ENCODE measurements at places on chromosomes 11 and 22.

DNA sequence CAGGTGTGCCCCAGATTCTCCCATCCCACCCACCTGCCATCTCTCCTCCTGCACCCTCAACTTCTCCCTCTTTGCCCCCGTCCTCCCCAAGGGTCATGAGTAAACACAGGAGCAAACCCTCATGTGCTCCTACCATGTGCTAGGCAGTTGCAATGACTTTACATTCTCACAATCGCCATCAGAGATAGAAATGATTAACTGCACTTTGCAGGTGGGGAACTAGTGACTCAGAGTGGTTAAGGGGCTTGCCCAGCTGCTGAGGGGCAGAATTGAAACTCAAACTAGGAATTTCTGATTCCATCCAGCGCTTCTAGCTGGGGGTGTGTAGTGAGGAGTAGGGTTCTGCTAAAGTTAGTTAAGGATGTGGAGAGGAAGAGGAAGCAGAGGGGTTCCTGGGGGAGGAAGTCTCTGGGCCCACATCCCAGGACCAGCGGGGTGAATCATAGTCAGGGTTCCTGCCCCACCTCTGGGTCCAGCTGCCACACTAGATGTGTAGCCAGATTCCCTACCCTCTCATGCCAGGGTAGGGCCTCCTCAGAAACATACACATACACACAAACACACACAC, 16.0 kb upstream of the PRG2 start:
- DNase-seq: no peak

- DNase-seq: no peak
Observed at GRCh38 chr11:43832536-43832935, 48.1 kb upstream of the ALKBH3 start.

DNA sequence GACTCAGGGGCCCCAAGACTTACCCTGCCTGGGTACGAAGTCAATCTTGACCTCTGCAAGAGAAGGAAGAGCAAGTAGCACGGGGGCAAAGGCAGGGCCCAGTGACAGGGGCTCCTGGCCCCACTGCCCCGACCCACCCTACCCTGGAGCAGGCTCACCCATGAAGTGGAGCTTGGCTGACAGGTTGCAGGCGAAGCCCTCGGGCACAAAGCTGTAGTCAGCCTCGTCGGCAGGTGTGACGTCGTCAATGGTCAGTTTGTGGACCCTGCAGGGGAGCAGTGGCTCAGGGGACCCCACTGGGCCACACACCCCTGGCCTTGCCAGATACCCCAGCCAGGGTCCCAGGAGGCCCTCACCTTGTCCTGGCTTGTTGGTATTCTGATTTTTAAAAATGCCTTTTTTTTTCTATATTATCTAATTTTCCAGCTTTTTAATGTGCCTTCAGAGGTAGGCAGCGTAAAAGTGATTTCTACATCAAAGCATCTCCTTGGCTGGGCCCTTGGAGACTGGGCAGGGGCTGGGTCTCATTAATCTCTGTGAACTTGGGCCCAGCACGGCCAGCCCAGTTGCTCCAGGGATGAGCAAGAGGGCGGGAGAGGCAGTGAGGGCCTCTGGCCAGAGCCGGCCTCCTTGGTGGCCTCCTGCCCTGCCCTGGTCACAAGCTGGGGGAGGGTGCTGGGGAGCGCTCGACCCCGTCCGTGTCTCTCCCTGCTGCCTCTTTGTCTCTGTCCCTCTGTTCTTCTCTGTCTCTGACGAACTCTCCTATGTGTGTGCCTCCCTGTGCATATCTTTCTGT, 11.3 kb downstream of the MYBPC3 start:
- no peak for DNase-seq

- DNase-seq: no peak
Observed at GRCh38 chr11:104581246-104581980, 316.8 kb downstream of the CASP12 start.

GRCh38 chr11:17277024-17277584, 565 bp downstream of the NUCB2 start:
- DNase-seq: no peak

DNA sequence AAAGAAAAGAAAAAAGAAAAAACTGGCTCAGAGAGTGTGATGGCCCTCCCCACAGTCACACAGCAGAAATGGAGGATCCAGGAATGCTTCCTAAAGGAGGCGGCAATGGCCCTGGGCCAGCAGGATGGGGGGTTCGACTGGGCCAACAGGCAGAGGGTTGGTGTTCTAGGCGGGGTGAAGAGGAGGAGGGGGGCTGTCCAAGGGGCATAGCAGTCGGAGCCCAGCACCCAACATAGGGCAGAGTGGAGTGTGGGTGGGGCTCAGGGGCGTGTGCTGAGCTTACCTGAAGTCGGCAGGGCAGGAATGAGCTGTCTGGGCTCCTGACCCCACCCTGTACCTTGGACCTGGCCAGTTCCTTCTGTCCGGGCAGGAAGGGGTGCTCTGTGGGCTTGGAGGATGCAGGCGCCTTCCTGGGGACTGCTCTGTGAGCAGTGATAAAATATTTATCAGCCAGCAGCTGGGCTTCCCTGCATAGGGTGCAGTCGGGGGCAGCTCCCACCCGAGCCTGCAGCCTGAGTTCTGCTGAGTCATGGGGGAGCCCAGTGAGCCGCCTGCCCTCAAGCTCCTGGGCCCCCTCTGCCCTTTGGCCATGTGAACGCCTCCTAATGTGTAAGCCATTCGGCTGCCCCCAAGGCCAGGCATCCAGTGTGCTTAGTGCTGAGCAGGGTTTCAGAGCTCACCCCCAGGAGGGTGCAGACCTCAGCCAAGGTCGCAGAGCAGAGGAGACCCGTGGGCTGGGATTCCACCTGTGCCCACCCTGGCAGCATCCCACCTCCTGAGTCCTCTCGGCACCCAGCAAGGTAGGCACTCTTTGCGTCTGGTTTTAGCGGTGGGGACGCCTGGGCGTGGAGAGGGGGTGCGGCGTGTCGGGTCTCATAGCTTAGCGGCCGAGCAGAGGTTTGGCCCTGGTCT, 25.3 kb upstream of the PRR5 start:
- no peak for DNase-seq

DNA sequence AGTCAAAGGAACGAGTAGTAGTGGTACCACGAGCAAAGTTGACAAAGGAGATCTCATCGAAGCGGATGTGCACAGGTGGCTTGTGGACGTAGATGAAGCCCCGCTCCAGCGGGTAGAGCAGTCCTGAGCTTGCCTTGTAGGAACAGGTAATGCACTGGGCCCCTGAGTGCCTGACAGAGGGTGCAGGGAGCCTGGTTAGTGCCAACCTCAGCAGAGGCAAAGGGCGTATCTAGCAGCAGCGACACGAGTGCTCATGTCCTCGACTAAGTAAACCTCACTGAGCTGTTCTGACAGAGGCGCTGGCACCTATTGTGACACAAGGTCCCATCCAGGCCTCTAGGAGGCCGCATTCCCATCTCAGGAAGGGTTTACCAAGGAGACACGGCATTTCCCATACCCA, 4.0 kb downstream of the SSRP1 start:
- DNase-seq: no peak

All from upper lobe of right lung (tissue), 1 donor.